ENCODE measurements at places on chromosomes 5 and 9. TPM values are rescaled to one million over a fixed set of nuclear protein-coding genes. Genes with fewer than 3 reads are reported as not detected.

- no peak for DNase-seq
Observed at GRCh38 chr5:160620401-160620800, 198.7 kb downstream of the PTTG1 start.

The PFN3 gene
- total RNA-seq = not detected

DNA sequence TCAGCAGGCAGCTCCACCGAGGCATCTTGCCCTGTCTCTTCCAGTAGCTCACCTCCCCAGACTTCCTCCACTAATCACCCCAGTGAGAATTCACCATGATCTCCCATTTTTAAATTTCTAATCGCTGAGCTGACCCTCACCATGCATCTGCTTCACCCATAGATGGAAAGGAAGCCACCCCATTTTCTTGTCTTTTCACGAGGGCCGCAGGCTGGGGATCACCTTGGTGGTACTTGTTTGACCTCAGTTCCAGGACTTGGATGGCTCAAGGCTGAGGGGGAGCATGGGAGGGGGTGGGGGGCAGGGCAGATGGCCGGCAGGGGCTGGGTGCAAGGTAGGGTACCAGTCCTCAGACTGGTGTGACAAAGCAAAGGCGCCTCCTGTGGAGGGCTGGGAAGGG is 3.6 kb downstream of the PROP1 start:
- no peak for DNase-seq

DNA sequence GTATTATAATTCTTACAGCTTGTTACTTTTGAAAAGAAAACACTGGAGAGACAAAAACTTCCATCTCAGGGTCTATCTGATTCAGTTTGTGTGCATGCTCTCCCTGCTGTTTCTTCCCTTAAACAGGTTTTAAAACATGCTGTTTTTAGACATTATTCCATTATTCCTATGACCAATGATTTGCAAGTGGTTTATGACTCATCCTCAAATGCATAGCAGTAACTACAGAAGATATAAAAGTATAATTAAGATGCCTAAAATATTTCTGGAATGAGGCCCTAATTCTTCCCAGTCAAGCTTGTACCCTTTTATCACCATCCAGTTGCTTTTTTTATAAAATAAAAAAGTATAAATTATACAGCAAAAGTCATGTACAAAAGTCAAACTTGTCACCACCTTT is 3.7 kb downstream of the DTWD2 start:
- no peak for DNase-seq

- DNase-seq = no peak
Observed at GRCh38 chr9:13491138-13491492, 211.6 kb upstream of the MPDZ start.

GRCh38 chr5:128197896-128198522 is 114.4 kb downstream of the SLC12A2 start:
- no peak for DNase-seq

GRCh38 chr5:128775558-128775957 is 189.7 kb upstream of the SLC27A6 start:
- DNase-seq = no peak

The KCTD16 gene
- total RNA-seq = 0.27 TPM

DNA sequence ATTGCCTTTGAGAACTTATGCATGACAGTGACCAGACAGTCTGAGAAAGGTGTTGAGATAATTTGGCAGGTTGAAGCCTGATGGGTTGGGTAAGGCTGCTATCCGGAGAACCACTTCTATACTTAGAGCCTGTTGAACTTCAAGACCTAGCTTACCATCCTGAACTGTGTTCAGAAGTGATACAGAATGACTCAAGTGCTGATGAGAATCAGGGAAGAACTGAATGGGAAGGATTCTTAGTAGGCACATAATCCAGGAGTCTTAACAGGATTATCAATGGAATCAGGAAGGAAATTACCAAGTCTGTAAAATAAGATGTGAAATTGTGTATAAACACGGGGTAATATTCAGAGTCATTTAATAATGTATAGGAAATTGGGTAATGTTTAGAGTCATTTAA is 9.0 kb upstream of the PAPPA start:
- no peak for DNase-seq

The GLRA1 gene
- total RNA-seq = not detected

DNA sequence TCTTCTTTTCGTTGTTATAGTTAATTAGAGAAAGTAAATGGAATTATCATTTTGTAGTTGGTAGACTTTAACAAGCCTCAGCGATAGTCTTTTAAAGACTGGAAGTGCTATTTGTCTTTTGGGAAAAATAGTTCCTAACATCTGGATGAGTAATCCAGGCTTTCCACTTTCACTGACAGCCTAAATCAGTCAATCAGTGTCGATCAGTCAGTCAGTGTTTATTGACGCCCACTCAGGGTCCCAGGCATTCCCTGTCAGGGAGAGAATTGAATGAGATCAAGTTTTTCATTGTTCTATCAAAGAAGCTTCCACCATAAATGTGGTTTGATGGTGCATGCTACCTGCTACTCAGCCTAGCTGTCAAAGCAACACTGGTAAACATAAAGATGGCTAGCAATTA is 2.6 kb downstream of the ABL1 start:
- DNase-seq = no peak

The MARVELD2 gene
- total RNA-seq = 0.45 TPM

DNA sequence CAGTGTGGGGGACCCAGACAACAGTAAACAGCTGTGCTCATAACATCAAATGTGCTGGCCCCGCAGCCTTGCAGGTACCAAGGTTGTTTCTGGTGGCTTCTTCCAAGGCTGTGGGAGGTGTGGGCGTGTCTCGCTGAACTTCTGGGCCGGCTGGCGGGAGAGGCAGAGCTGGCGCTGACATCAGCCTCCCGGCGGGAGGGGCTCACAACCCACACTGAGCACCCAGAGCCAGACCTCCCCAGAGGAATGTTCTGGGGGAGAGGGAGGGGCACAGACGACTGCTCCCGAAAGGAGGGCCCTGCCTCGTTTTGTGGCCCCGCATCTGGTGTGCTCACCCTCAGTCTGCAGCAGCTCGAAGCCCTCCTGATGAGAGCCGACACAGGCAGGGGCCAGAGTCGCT is 6.9 kb upstream of the SLC12A7 start:
- no peak for DNase-seq

DNA sequence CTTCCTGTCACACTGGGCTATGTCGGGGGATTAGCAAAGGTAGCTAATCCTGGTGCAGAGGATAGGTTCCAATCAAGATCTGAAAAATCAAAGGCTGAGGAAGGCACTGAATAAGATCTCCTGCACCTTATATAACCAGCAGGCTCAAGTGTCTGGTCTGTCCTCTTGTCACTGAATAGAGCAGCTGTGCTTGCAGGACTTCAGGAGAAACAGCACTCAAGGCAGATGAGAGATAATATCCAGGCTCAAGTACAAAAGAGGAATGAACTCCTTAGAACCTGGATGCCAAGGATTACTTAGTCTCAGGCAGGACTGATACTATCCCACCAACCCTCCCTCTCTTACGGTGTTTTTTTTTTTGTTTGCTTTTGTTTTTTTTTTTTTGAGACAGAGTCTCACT is 108.8 kb upstream of the LRRTM2 start:
- no peak for DNase-seq

GRCh38 chr9:94643176-94643575 is 3.9 kb upstream of the FBP1 start:
- no peak for DNase-seq

DNA sequence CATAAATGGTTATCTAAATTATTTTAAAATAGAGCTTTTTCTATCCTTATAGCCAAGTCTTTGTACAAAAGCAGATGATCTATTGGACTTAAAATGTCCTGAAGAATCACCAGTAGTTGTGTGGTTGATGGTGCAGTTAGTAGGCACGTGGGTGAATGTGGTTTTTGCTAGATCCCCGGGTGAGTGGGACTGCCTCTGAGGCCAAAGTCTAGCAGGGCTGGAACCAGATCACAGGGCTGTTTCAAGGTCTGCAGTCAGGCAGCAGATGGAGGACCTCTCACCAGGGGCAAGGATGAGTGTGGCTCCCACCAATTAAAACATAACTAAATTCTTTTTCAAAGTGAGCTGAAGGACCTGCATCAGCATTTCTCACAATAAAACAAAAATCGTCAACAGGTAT is 604.7 kb upstream of the FTMT start:
- no peak for DNase-seq

GRCh38 chr5:56357426-56357825 is 124.3 kb upstream of the ANKRD55 start:
- no peak for DNase-seq

The PCDHGB2 gene
- not detected for total RNA-seq

DNA sequence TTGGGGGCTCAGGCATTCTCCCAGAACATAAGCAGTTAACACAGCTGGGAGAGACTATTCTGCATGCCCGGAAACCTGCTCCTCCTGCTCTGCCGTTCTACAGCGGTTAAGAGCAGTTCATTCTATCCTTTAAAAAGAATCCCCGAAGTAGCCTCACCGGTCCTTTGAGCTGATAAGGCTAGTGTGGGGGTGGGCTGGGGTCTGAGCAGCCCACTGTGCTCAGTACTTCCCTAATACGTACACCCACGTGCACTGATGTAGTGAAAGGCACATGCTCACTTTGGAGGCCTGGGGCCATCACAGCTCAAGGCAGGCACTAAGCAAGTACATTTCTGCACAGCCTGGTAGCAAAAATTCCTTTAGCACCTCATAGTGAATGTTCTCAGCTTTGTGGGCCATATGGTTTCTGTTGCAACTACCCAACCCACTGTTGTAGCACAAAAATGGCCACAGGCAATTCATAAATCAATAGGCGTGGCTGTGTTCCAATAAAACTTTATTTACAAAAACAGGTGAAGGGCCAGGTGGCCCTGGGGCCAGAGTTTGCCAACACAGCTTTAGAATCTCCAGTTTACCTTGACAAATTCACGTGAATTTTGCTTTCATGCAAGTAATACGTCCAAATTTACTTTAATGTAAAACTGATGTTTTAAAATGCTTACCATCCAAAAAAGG is 136.4 kb downstream of the ZNF354C start:
- DNase-seq = no peak

DNA sequence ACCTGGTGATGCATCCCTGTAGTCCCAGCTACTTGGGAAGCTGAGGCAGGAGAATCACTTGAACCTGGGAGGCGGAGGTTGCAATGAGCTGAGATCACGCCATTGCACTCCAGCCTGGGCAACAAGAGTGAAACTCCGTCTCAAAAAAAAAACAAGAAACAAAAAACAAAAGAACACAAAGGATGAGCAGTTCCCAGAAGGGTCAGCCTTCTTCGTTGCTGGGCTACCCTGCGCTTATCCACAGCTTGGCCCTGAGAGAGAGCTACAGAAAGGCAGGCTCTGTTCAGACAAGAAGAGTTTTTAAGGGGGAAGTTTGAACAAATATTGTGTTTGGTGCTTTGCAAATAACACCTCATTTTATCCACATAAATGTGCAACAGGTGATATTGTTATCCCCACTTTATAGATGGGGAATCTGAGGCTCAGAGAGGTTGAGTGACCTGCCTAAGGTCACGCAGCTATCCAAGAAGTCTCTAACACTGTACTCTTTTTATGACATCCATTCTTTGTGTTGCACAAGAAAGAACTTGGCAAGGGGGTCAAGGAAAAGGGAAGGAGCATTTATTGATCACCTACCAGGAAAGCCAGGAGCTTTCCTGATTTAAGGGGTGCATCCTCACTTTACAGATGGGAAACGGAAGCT is 63.7 kb upstream of the NEURL1B start:
- DNase-seq = no peak

GRCh38 chr5:68415177-68416085 is 199.9 kb downstream of the PIK3R1 start:
- DNase-seq = no peak

- no peak for DNase-seq
Observed at GRCh38 chr5:178486239-178486641, 104.0 kb downstream of the COL23A1 start.

DNA sequence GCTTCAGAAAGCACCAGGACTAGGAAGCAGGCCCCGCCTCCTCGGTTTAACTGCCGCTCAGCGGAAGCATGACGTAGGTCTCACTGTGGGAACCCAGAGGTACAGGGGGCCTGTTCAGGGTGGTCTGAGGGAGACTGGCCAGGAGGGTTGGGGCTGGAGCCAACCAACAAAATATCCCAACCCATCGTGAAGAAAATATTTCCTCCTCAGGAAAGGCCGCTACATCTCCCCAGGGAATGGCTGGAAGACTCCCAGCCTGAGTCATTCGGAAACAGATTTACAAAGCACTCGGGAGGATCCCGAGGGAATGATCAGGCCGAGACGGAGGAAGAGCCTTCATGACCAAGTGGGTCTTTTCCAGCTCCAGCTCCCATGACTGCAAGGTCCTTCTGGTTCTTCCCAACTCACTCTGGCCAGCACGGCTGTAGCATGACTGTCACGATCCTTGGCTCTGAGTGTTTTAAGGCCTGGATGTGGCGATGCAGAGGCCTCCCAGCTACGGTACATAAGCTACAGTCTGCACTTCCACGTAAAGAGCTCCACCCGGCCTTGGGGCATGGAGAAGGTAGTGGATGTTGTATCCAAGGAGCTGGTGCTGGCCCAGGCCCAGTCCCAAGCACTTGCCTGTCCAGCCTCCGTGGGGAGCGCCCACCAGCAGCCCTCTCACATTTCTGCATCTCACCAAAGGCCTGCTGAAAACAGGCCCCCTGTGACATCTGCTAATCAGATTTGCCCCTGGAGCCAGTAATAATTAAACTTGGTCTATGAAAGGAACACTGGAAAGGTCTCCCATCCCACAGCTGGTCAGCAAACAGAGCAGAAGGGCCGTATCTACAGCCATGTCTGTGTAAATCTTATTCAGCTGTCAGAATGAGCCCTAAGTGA is 100.6 kb downstream of the LHFPL2 start:
- DNase-seq = no peak

- DNase-seq = no peak
Observed at GRCh38 chr5:31157720-31158119, 35.8 kb upstream of the CDH6 start.

The BAAT gene
- not detected for total RNA-seq

The SLC45A2 gene
- not detected for total RNA-seq

DNA sequence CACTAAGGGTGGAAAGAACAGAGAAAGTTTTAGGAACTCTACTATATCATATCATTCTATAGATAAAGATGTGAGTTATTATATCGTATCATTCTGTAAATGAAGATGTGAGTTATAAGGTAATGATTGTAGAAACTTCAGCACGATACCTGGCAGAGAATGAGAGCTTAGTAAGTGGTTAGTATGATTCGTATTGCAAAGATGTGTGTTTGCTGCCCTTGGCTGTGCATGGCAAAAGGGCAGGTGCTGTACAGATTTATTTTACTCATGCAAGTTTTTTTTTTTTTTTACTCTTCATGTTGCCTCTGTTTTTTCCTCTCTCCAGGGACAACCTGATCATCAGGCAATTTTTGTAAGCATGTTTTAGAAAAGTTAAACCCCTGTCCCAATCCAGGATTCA is 83.3 kb downstream of the EGFLAM start:
- no peak for DNase-seq

The TMEM215 gene
- total RNA-seq = not detected

GRCh38 chr5:121144764-121145163 is 680.7 kb downstream of the PRR16 start:
- no peak for DNase-seq

GRCh38 chr5:96657068-96657467 is 5.1 kb upstream of the CAST start:
- DNase-seq = peak; percentile 48
